NCI-H345 (cell line): ENCODE measurements at places on chromosomes 11 and 22.

GRCh38 chr11:252666-253065, 15.9 kb downstream of the PSMD13 start:
- DNase-seq = no peak

GRCh38 chr22:43015677-43016042, 711 bp upstream of the PACSIN2 start:
- DNase-seq = no peak

DNA sequence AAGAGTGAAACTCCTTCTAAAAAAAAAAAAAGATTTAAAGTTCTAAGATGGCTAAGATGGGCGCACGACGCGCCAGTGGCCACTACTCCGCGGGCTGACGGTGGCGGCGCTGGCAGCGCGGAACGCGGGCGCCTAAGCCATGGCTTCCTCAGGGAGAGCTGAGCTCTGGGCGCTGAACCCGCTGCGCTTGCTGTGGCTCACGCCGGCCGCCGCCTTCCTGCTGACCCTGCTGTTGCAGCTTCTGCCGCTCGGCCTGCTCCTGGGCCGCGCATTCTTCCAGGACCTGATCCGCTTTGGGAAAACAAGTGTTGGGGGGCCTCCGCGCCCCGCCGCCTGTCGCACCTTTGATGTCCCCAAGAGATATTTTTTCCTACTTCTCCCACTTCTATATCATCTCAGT, 19.5 kb downstream of the OOSP3 start:
- no peak for DNase-seq

DNA sequence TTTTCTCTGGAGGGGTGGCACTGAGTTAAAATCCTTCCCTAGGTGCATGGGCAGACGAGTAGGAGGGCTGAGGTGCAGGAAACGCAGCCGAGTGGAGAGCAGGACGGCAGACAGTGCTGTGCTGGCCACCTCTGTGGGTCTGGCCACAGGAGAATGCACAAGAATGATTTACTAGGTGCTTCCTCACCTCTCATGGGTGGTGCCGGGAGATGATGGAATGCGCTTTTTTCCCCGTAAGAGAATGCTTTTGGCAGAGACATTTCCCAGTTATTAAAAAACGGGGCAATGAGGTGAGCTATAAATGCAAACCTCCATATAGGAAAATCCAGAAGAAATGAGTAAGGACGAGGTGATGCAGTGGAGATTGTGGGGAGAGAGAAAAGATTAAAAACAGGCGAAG, 86.1 kb downstream of the ADAMTS15 start:
- no peak for DNase-seq

DNA sequence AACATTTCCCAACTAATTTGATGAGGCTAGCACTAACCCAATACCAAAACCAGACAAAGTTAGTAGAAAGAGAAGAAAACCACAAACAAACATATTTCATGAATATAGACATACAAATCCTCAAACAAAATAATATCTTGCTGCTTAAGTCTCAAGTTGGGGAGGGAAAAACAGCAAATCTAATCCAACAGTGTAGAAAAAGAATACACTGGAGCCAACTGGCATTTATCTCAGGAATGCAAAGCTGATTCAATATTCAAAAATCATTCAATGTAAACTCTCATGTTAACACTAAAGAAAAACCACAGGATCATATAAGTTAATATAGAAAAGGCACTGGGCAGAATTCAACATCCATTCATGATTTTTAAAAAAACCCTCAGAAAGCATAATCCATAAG, 18.2 kb downstream of the GNB1L start:
- DNase-seq = no peak

DNA sequence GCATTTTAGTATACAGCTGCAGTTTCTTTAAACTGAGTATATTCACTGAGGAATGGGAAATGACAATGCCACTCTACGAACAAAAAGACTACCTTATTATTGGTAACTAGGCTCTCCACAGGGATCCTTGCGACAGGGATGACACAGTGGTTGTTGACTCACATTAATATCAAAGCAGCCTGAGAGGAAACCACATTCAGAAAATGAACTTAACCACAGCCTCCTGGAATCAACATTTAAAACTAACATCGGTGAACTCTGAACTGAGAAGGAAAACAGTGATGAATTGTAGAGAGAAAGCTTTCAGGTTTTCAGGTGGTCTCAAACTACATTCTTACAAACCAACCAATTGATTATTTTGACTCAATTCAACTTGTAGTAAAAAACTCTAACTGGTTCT, 90.3 kb upstream of the MTMR2 start:
- DNase-seq = peak; percentile 17

DNA sequence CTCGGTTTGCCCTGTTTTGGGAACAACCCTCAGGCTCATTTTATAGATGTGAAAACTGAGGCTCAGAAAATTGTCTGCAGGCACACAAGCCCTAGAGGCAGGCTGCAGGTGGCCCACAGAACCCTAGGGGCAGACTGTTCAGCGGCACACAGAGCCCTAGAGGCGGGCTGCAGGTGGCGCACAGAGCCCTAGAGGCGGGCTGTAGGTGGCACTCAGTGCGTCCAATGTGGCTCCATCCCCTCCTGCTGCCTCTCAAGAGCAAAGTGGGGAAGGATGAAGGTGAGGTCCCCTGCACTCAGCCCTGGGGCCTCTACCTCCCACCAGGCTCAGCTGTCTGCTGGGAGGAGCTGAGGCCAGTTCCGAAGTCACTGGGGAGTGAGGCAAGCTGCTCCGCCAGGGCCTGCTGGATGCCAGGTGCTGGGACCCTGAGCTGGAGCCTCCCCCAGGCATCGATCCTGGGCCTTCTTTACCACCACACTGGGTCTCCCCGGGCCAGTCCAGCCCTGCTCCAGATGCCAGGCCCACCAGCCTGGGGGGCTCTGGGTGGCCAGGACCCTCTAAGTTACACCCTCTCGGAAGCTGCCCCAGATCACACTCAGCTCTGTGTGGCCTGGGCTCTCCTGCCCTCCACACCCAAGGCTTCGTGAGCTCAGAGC, 2.3 kb downstream of the ACY3 start:
- DNase-seq = peak; percentile 61

DNA sequence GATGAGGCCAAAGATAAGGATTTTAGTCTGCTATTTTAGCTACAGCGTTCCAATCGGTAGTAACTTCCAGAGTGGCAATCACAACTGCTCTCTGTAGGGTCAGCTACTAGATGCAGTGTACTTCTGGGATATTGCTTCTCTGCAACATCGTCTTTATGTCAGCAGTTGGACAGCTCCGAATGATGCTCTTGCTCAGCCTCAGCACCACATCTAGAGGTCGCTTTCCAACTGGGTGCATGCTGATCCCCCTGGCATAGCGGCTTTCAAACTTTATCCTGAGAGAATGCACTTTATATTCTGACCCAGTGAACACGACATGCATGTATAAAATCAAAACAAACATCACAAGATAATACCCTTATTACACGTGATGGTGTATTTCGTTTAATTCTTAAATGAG, 219.6 kb downstream of the C11orf87 start:
- DNase-seq = no peak

- DNase-seq = no peak
Observed at GRCh38 chr11:2458321-2458720, 13.5 kb downstream of the KCNQ1 start.

DNA sequence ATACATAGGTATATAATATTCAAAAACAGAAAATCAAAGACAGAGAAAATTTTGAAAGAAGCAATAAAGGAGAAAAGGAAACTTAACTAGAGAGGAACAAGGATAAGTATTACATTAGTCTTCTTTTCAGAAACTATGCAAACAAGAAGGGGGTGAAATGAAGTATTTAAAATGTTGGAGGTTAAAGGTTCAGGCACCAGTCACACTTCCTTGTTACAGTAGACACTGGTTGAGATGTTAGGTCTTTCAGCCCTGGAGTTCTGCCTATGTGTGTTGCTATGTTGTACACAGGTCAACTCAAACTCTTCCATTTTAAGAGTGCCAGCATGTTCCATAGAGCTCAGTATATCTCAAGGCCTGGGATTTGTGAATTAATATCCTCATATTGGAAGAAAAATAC, 6.0 kb upstream of the MS4A4A start:
- no peak for DNase-seq

DNA sequence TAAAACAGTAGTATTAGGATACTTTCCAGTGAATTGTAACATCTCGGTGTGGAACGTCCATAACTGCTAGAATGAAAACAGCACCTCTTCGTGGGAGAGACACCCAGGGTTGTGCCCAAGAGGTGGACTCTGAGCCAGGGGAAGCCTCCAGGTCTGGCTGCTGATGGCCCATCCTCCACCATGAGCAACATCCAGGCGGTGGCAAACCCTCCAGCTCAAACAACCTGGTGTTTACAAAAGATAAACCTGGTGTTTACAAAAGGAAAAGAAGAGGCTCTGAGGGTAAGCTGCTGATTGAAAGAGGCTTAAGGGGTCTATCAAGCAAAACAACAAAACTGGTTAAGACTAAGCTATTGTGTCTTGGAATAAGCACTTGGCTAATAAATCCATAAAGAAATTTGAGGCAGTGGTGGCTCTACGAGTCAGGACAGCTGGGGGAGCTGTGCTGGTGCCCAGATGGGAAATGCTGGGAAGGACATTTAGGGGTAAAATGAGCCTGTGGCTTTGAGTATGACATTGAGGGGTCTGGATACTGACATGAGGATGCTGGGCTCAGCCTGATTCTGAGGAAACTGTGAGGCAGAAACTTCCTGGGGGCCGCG, 909.0 kb downstream of the BRD1 start:
- DNase-seq = peak; percentile 72

DNA sequence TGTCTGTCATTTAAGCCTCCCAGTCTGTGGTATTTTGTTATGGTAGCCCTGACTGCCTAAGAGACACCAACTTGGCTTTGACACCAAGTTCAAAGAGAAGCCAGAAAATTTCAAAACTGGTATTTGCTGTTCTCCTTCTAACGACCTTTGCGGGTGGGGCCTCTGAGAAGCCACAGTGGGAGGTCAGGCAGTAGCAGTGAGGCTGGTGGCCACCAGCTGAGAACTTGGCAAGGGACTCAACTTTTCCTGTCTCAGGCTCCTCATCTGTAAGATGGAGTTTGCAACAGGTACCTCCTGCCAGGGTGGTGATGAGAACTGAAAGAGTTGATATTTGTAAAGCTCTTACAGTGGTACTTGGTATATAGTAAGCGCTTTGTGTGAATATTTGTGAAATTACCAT, 183.4 kb downstream of the BCR start:
- peak; percentile 3 for DNase-seq

GRCh38 chr11:78823588-78823987, 248.9 kb upstream of the NARS2 start:
- DNase-seq = no peak

- peak; percentile 49 for DNase-seq
Observed at GRCh38 chr11:74417379-74417804, 19.2 kb upstream of the PGM2L1 start.

DNA sequence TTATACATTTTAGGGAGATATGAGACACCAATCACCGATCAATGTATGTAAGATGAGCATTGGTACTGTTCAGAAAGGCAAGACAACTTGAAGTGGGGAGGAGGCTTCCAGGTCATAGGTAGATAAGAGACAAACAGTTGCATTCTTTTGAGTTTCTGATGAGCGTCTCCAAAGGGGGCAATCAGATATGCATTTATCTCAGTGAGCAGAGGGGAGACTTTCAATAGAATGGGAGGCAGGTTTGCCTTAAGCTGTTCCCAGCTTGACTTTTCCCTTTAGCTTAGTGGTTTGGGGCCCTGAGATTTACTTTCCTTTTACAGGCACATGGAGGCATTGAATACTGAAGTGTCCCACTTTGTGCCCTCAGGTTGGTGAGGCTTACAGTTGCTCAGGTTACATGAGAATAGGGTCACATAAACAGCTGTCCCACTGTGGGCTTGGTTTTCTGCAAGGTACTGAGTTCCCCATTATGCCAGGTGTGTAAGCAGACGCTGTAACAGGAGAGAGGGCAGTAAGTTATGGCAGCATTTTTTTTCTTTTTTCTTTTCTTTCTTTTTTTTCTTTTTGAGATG, 129.8 kb upstream of the SERPIND1 start:
- no peak for DNase-seq

DNA sequence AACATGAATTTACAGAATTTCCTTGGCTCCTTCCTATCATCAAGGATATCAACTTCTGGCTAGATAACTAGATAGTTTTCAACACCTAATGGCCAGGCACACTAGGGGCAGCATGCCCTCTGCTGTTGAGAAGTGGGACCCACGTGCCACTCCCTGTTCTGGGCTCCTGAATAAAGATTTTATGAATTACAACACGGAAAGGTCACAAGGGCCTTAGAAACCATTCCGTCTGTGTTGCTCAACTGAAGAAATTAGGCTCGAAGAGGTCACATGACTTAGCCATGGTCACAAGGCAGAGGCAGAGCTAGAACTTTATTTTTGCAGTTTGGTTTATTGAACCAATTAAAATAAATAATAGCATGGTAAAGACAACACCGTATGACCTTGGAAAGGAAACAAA, 36.0 kb downstream of the PRCP start:
- DNase-seq = peak; percentile 47

- DNase-seq = no peak
Observed at GRCh38 chr11:111476366-111476765, 35.8 kb downstream of the BTG4 start.

GRCh38 chr22:35872451-35872850, 154.8 kb downstream of the APOL5 start:
- DNase-seq = no peak

DNA sequence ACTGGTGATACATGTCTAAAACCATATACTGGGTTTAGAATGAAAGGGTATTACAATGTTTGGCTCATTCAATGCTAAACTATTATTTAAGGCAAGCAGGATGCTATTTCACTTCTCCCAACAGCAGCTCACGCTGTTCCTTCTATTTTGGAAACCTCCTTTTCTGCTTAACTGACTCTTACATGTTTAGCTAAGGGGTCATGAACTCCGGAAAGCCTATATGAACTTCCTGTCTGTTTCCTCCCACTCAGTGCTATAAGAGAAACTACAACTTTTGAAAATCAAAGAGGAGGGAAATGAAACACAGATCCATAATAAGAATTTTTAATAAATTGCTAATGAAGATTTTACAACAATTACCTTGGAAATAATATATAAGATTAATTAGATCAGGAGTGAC, 30.9 kb downstream of the SLC36A4 start:
- no peak for DNase-seq

- no peak for DNase-seq
Observed at GRCh38 chr22:49961601-49962011, 1.0 kb downstream of the PIM3 start.

DNA sequence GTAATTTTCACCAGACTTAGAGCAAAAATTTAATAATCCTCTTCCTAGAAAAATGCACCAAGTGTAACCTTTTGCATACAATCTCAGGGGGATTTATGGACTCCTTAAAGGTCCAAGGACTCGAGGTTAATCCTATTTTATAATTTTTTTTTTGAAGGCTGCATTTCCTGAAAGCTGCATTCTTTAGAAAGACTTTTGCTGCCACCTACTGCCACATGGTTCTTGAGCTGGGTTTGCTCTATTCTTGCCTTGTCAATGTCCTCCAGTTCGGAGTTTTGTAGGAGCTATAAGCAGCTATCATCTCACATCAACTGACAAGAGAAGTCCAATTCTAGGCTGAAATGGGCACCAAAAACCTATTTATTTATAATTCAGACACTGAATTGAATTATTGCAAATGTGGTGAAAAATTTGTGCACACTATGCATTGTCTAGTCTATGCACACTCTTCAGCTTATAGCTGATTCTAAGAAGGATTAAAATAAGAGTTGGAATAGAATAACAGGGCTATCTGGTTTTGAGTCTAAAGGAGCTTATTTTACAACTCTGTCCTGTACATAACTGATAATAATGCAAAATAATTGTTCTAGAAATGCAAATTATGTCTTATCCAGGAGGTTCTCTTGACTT, 31.3 kb downstream of the TRAF6 start:
- peak; percentile 52 for DNase-seq
